ENCODE measurements at places on chromosomes 12 and 14.
A peak's percentile ranks its signal among the peaks of the same experiment; 100 is the strongest.

- no peak for DNase-seq
Observed at GRCh38 chr14:92033433-92033832, 6.4 kb downstream of the TRIP11 start.

GRCh38 chr12:108977360-108977759 lies 43.5 kb downstream of the SVOP start:
- no peak for DNase-seq

- DNase-seq = no peak
Observed at GRCh38 chr14:85010186-85010585, 519.8 kb upstream of the FLRT2 start.

GRCh38 chr12:114248527-114248926 lies 157.4 kb downstream of the TBX5 start:
- no peak for DNase-seq

DNA sequence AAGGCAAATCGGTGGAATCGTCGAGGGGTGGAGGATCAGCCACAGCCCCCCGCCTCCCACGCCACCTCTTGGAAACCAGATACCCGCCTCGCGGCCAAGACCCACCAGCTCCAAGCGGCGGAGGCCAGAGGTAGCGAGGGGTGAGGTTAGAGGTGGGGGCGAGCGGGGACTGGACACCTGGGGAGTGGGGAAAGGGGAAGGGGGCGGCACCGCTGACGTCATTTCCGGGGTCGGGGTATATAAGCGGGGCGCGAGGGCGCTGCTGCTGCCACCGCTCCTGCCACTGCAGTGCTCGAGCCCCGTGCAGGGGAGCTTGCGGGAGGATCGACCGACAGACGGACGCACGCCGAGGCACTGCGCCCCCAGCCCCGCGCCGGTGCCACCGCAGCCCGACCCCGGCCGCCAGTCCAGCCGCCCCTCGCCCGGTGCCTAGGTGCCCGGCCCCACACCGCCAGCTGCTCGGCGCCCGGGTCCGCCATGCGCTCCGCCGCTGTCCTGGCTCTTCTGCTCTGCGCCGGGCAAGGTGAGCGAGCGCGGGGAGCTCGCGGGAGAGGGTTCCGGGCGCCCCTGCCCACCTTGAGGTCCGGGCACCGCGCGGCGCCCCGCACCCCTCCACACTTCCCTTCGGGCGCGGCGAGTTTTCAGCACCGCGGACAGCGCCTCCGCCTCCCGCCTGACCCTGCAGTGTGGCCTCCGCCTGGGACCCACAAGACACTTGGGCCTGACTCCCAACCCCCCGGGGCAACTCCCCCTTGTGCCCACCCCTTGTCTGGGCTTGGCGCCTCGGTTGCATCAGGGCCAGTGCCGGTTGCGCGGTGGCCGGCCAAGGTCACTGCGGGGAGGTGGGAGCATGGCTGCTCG lies at the start of gene CHGA:
CHGA (plus strand) TSS at position 268 of the 861 bp plus-strand sequence; CDS start at position 478, 210 bp downstream.
- peak; percentile 78 for DNase-seq

DNA sequence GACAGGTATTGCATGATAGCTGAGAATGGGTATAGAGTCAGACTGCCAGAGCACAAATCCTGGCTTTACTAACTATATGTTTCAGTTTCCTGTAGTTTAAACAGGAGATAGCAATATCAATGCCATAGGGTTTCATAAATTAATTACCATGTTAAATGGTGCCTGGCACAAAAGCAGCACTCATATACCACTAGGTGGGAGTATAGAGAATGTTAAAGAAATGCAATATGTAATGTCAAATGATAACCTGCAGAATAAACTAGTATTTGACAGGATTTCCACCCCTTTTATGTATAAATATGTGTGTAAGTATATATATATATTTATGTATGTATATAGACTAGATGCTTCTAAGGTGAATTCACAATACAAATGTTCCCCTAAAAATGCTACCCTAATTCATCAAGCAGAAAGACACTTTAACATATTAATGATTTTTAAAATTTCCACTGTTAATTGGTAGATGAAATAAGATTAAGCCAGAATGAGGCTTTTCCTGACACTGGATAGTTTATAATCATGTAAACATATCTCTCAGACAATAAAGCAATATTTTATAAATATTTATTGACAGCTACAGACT lies 8.6 kb downstream of the WDR89 start:
- no peak for DNase-seq

DNA sequence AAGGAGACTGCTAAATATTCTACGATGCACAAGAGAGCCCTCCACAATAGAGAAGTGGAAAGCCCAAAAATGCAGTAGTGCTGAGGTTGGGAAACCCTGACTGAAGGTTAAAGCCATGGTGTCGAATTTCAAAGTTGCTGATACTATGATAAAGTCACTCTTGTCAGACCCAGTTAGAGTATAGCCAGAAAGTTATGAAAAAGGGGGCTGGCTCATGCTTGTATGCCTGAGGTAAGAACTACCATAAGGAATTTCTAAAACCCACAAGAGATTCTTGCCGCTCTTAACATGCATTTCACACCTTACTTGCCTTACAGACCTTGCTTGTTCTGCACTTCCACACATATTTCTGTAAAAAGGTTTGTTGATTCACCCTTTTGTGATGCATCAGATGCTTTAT lies 184.6 kb downstream of the SLC6A15 start:
- no peak for DNase-seq

DNA sequence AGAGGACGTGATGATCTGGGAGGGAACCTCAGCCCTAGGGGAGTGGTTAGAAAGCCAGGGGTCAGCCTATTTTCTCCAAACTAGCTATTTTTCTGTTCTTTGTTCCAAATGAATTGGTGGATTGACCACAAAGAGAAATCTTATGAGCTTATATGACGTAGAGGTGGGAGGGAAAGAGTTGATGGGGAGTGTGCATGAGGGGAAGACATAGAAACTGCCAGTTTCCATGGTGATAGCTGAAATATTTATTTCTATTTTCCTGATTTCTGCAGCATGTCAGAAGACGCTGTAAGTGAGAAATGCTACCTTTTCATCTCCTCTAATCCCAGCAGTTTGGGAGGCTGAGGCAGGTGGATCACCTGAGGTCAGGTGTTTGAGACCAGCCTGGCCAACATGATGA lies 51.4 kb upstream of the CISTR start:
- DNase-seq = no peak

- no peak for DNase-seq
Observed at GRCh38 chr12:104365921-104366410, 62.4 kb downstream of the EID3 start.

- peak; percentile 41 for DNase-seq
Observed at GRCh38 chr12:8948701-8949341, 624 bp downstream of the M6PR start.

GRCh38 chr14:85865701-85866100 lies 335.8 kb downstream of the FLRT2 start:
- no peak for DNase-seq

GRCh38 chr12:106223485-106224354 lies 24.1 kb downstream of the CKAP4 start:
- peak; percentile 84 for DNase-seq

- no peak for DNase-seq
Observed at GRCh38 chr14:99548255-99548654, 55.8 kb downstream of the CCDC85C start.

DNA sequence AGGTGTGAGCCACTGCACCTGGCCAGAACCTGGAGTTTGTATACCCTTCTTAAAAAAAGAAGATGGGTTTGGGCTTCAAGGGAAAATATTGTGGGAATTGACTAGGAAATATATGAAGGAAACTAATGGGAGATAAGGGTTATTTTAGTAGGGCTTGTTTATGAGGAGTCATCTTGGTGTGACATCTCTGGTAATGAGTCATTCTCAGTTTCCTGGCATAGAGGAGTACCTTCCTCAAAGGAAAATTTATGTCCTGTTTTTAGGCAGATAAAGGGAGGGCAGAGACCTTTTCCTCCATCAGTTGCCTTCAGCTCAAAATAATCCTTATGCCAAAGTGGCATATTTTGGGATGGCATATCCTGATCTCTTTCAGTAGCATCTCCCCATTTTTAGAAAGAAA lies 30.6 kb upstream of the NFKBIA start:
- DNase-seq = no peak

GRCh38 chr14:60235440-60235839 lies 13.6 kb upstream of the PPM1A start:
- DNase-seq = no peak

GRCh38 chr12:108752387-108752786 lies 21.1 kb upstream of the CORO1C start:
- DNase-seq = peak; percentile 60

DNA sequence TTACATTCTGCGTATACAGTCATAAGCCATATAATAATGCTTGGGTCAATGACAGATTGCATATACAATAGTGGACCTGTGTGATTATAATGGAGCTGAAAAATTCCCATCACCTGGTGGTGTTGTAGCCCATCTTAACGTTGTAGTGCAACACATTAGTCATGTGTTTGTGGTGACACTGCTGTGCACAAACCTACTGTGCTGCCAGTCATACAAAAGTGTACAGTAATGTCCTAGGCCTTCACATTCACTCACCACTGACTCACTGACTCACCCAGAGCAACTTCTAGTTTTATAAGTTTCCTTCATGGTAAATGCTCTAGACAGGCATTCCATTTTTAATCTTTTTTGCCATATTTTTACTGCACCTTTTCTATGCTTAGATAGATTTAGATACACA lies 194.8 kb upstream of the SEL1L start:
- DNase-seq = no peak

DNA sequence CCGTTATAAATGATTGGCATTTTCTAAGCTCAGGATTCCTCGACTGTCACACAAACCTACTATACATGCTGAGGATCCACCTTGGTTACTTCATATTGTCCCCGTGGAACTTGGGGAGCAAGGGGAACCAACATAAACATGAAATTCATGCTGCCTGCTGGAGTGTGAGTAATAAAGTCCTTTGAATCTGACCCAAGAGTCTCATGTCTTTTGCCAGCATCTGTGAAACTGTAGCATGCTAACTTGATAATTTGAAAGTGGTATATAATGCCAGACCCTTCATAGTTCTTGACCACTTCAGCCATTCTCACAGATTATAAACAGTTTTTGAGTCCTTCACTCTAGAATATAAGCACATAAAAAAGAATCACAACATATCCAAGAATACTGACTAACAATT lies 17.1 kb downstream of the SLC35F4 start:
- no peak for DNase-seq

- DNase-seq = peak; percentile 8
Observed at GRCh38 chr14:94679106-94679810, 67.1 kb downstream of the SERPINA3 start.

DNA sequence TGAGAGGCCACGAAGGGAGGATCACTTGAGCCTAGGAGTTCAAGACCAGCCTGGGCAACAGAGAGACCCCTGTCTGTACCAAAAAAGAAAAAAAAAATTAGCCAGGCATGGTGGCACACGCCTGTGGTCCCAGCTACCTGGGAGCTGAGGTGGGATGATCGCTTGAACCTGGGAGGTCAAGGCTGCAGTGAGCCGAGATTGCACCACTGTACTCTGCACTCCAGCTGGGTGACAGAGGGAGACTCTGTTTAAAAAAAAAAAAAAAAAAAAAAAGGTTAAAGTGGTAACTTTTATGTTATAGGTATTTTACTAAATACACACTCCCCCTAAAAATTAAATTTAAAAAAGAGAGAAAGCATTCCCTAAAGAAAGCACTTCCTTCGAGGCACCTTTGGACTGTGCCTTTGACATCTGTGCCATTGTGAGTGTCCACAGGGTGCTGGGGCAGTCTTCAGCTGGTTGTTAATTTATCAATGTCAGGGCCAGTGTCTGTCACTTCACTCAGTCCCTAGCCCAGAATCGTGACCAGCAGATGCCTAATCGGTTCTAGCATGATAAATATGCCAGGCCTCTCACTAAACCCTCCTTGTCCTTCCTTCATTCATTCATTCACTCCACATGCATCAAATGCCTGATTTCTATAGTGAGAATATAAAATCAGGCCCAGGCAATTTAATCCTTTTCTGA lies 63.1 kb downstream of the B4GALNT3 start:
- DNase-seq = no peak

- DNase-seq = no peak
Observed at GRCh38 chr12:108386709-108387360, 47.7 kb upstream of the CMKLR1 start.

DNA sequence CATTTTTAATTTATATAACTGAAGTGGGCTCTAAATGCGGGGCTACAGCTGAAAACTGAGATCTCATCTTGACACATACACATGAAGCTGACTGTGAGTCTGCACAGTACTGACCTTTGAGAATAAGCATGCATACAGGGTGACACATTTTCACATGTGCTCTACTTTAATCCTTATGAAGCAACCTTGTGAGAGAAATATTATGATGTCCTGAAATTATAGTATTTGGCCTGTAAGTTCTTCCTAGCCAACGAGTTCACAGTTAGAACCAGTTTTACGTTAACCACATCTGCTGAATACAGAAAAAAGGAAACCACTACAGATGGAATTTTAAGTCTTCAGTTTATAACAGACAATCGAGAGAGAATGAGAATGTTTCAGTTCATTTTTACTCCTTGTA lies 70.3 kb downstream of the SPPL3 start:
- DNase-seq = no peak

DNA sequence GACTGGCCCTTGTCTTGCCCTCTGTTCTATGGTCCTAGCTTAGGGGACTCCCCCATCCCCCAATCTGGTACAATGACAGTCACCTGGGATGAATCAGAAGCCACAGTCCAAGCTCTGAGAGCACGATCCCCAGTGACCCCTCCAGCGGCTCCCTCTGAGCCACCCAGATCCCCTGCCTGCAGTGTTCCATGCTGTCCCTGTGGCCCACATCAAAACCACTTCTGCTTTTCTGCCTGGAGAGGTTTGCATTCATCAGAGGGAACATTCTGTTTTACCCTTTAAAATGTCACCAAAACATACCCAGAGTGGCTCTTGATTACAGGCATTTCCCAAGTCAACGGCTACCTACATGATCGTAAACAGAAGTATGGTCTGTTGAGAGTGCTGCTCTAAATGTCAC lies 47.5 kb downstream of the NOS1 start:
- DNase-seq = no peak

DNA sequence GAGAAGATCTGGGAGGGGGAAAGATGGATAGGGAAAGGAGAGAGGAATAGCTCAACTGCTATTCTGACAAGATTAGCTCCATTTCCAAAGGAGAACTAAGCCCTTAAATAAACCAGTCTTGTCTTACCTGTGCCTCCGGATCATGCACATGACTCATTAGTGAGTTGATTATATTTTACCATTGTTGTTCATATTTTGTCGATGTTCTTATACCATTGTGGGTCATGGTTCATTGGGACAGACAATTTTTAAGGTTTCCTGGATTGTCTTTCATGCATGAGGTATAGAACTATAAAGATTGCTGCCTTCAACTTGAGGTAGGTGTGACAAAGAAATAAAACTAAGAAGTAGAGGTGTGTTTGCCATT lies 243.0 kb upstream of the ATP2B1 start:
- no peak for DNase-seq

DNA sequence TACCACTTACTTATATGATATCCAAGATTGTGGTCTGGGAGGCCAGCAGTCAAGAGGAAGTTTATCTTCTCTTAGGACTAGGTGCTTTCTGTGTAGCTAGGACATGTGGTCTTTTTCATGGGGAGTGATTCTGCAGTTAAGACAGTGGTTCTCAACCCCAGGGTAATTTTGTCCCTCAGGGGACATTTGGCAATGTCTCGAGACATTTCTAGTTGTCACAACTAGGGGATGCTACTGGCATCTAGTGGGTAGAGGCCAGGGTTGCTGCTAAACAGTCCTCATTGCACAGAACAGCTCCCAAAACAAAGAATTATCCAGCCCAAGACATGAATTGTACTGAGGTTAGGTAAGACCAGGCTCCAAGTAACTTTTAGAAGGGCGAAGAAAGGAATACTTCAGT lies 20.0 kb downstream of the AMDHD1 start:
- DNase-seq = no peak

- no peak for DNase-seq
Observed at GRCh38 chr14:55025948-55026347, 951 bp downstream of the WDHD1 start.

GRCh38 chr12:67269633-67270573 lies 745 bp downstream of the CAND1 start:
- DNase-seq = no peak
